Glutamatergic neuron (in vitro differentiated cells): ENCODE measurements at places on chromosomes 6 and 20. TPM values are rescaled to one million over a fixed set of nuclear protein-coding genes. Genes with fewer than 3 reads are reported as not detected.

Gene FERMT1
- 0.29 TPM for total RNA-seq

Gene CABLES2
- total RNA-seq = 25.3 TPM

Gene JPH2
- total RNA-seq = 0.07 TPM

GRCh38 chr6:73290435-73290834 lies 27.4 kb upstream of the KHDC1 start:
- no peak for DNase-seq

DNA sequence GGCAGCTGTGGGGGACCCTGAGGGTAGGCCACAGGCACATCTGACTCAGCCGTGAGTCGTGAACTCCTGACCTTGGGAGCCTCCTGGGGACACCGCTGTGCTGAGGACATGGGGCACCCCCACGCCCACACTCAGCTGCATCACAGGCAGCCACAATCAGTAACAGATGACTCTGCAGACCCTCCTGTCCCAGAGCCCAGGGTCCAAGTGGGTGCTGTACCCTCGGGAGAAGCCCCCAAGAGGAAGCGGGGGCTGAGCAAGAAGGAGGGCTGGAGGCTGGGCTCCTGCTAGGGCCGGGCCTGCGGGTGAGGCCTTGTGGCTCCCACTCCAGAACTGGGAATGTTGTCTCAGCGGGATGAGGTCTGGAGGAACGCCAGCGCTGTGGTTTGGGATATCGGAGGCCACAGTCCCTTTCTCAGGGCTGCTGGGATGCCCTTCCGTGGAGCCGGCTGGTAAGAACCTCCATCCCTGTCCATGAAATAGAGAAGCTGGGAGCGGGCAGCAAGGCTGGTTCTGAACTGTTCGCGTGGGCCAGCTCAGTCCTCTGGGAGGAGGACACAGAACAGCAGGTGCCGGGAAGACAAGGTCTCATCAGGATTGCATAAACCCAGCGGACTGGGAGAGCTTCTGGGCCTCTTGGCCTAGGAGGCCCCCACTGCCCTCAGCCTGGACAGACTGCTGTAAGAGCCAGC lies 3.1 kb upstream of the LAMA5 start:
- DNase-seq = peak; percentile 19

DNA sequence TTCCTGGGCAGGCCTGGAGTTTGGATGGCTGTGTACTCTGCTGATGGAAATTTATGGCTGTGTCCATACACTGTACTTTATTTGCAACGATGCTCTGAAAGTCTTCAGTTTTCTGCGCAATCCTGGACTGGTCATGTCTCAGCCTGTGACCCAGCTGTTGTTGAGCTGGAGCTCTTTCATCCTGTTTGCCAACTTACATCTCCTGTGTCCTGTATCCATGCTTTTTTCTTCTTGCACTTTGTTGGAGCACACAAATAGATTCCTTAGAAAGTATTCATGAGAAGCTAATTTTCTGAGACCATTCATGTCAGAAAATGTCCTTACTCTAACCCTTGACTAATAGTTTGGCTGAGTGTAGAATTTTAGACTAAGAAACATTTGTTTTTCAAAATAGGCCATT lies 251.2 kb downstream of the BCKDHB start:
- no peak for DNase-seq

GRCh38 chr6:18415671-18416340 lies 28.7 kb downstream of the RNF144B start:
- no peak for DNase-seq
